ENCODE measurements at places on chromosomes 7 and 10. TPM values are rescaled to one million over a fixed set of nuclear protein-coding genes. Genes with fewer than 3 reads are reported as not detected.

DNA sequence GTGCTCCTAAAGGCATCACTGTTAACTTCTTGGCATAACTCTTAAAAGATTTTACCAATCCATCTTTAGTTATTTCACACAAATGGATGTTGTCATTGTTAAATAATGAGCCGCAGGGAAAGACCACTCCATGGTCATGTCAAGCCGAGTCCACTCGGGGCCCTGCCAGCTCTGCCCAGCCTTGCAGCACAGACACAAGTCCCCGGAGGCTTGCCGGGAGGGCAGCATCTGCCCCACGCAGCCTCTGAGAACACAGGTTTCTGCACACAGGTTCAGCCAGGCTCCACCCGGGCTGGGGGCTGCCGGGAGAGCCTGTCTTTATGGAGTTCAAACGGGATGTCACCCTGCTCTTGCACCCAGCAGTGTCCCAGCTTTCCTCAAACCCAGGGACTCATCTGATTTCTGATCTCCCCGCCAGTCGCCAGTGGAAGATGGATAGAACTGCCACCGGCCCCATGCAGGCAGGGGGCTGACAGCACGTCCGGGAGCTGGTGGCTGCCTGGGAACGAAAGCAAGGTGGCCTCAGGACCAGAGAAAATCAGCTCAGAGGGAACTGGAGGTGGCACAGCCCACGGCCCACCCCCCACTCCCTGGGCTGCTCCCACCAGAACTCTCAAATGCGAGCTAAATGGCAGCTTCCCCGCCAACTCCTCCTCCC, 156.2 kb downstream of the TCERG1L start:
- DNase-seq: no peak

Gene ASB10
- total RNA-seq: not detected

Gene HYCC1
- 59.3 TPM for total RNA-seq

- DNase-seq: peak; percentile 41
Measured at GRCh38 chr7:46146454-46147255, 225.6 kb upstream of the IGFBP3 start.

DNA sequence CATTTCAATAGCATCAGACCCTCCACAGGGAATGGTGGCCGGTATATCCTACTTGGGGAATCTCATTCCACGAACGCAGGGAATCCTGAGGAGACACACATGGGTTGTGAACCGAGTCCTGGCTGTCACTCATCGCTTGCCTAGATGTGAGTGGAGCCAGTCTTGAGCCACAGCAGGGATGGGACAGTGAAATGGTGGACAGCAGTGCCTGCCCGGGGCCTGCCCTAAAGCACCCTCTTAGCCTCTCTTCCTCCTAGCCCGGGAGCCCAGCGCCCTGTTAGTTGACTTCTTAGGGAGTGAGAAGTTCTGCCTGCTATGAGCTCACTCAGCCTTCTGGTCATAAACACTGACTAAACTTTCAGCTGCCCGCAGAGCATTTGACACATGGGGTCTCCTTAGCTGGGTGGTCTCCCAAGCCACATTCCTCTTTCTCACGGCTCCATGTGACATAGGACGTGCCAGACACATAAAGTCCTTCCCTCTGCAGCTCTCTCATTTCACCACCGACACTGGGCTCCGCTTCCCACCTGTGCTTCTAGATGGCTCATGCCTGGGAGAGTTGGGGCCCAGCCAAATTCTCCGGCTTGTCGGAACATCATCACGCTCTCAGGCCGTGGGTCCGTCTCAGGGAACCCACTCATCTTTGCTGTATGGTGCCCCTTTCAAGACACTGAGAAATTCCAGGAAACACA, 60.9 kb downstream of the TCERG1L start:
- no peak for DNase-seq

DNA sequence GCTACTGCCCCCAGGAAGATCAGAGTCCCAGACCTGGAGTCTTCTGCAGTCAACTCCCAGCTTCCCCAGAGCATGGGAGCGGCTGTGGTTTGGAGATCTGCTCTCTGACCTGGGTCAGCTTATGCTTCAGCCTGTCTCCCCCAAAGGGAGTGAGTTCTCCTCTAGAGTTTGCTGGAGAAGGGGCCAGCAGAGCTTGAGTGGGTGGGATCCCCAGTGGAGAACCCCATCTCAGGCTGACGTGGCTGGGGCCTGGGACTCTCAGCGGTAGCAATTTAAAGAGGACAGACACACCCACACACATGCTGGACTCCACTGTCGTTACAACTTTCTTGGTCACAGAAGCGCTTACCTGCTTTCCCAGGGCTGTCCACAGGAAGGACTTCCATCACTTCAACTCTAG, 6.3 kb downstream of the UNC5B start:
- no peak for DNase-seq

GRCh38 chr7:155145477-155146255, 75.5 kb downstream of the HTR5A start:
- no peak for DNase-seq

Gene SLC18A3
- total RNA-seq: under 0.01 TPM

- no peak for DNase-seq
Measured at GRCh38 chr7:20738518-20739481, 47.9 kb downstream of the SP8 start.

Gene LRGUK
- 0.32 TPM for total RNA-seq

DNA sequence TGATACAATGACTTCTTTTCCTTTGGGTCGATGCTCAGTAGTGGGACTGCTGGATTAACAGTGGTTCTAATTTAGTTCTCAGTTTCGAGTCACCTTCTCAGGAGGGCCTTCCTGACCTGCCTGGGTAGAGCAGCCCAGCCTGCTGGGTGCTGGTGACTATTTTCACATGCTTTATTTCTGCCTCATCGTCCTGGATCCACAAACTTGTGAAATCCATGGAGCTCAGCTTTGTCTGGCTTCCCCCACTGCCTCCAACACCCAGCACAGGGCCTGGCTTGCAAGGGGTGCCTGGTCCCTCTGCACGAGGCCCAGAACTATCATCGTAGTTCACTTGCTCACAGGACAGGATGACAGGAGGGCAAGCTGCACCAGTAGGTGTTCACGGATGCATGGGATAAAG, 46.9 kb downstream of the SPOCK2 start:
- DNase-seq: no peak

GRCh38 chr10:126798649-126799048, 106.6 kb upstream of the DOCK1 start:
- no peak for DNase-seq

GRCh38 chr10:110069502-110069982, 61.8 kb downstream of the ADD3 start:
- peak; percentile 46 for DNase-seq

Gene CPA4
- 90.2 TPM for total RNA-seq

GRCh38 chr10:1932692-1933094, 195.4 kb upstream of the ADARB2 start:
- DNase-seq: no peak

Gene FOXI2
- not detected for total RNA-seq

DNA sequence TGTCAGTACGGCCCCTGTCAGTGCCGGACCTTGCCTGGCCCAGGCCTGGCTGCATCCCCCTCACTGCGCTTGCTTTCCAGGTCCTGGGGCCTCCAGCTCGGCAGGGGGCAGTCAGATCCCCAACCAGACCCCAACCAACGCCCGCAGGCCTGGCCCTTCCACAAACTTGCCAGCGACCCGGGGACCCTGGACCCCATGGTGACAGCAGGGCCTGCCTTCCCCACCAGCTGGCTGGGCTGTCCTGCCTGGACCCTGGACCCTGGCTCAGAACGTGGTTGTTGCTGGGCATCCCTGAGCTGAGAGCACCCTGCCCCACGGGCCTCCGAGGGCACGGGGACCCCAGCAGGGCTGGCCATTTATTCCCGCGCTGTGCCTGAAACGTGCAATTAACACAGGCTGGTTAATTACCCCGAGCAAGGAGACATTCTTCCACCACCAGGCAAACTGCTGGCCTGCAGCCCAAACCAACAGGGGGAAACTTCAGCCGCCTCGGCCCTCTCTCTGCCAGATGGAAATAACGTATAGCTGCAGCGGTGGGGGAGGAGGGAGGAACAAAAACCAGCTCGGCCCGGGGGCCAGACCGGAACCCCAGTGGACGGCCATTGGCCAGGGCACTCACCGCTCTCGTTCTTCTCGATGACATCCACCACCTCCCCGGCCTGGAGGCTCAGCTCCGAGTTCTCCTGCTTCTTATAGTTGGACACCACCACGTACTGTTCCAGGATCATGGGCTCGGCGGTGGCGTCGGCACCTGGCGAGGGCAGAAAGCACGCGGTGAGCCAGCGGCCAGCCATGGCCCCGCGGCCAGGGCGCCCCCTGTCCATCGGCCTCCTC, 167.1 kb downstream of the NEURL1 start:
- DNase-seq: peak; percentile 51

GRCh38 chr10:86308056-86308455, 58.5 kb downstream of the GRID1 start:
- DNase-seq: no peak

Gene HYAL4
- total RNA-seq: 0.64 TPM

GRCh38 chr10:103847909-103848468, 7.4 kb downstream of the SH3PXD2A start:
- DNase-seq: no peak

DNA sequence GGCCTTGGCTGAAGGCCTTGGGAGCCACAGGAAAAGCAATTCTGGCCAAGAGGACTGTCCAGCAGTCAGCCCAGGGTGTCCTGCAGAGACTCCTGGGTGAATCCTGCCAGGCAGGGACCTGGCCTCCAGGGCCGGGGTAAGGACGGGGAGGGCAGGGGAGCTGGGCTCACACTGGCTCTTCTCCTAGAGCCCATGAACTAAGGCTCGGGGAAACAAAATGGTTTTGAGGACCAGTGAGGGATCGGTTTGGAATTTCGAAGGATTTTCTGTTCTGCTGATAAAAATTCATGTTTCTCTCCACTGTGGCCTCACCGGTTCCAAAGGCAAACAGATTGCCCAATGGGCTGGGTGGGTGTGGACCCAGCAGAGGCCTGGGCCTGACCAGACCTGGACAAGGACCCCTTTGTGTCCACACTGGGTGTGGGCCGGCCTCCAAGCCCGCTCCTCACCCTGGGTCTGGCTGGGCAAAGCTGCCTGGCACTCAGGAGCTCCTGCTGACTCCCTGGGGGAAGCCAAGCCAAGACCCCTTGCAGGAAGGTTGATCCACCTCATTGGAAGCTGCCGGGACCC, 27.3 kb downstream of the FAM20C start:
- peak; percentile 42 for DNase-seq

- DNase-seq: no peak
Measured at GRCh38 chr10:125926247-125926646, 29.9 kb downstream of the FANK1 start.

Gene OR2AE1
- total RNA-seq: not detected

DNA sequence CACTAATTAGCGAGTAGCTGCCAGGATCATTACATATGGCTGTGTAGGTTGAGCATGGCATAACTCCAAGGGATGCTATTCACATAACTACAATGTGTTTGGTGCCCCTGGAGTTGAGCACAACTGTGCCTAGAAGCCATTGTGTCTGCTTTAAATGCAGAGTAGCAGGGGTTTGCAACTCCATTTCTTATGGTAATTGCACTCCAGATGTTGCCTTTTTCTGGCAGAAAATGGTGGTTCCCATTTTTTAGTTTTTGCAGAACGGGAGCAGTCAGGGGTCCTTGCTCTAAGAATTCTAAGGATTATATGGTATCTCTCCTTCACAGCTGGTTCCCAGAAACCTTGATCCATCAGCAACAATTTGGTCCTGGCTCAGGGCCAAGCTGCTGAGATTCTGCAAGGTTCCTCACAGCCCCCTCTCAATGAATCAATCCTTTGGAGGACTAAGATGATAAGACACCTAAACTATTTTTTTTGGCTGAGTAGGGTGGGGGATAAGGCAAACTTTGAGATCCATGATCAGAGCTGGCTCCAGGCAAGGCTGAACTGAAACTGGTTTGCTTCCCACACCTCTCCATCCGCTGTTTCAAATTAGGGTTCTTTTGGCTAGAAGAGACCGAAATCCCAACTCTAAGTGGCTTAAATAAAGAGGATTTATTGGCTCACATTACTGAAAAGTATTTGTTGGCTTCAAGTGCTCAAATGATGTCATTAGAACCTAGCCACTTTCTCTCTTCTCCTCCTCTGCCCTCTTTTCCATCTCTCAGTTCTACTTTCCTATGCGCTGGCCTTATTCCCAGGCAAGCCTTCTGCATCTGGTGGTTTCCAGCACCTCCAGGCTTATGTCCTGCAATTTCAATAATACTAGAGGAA, 97.5 kb upstream of the CCDC6 start:
- no peak for DNase-seq

Gene ARHGEF35
- 0.97 TPM for total RNA-seq

Data from fibroblast of villous mesenchyme (primary cell).